ENCODE measurements at places on chromosomes 3 and 15. TPM values are rescaled to one million over a fixed set of nuclear protein-coding genes. Genes with fewer than 3 reads are reported as not detected.

DNA sequence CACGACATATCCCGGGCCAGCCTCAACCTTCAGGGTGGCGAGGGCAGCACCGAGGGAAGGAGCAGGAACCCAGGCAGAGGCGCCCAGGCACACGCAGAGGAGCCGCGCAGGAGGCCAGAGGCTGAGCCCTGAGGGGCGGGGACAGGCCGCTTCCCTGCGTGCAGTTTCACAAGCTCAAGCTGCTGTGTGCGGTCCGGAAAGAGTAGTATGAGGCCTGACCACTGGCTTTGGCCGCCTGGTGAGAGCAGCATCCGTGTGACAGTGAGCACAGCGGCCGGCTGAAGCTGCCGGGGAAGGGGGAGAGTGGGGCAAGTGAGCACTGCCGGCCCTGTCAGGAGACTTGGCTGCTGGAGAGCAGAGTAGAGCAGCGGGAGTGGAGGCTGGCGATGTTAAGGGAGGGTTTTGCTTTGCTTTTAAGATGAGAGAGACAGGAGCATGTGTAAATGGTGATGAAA is 8.7 kb downstream of the ZDHHC19 start:
- DNase-seq: peak; percentile 51
- no peaks in the 10 kb centered on the region for H3K36me3 ChIP-seq
- no peak overlapping the region for H3K27ac ChIP-seq
- no peak overlapping the region for H3K4me3 ChIP-seq

- peaks cover 5% of the 10 kb centered on the region for H3K4me1 ChIP-seq
- H3K27ac ChIP-seq: no peak overlapping the region
- H3K27me3 ChIP-seq: peaks cover 87% of the 10 kb centered on the region
- no peaks in the 10 kb centered on the region for H3K36me3 ChIP-seq
- no peak for DNase-seq
Observed at GRCh38 chr3:14225421-14225820, 46.8 kb downstream of the LSM3 start.

GRCh38 chr3:66406163-66406562 is 94.7 kb downstream of the LRIG1 start:
- H3K4me3 ChIP-seq: no peak overlapping the region
- H3K27me3 ChIP-seq: no peaks in the 10 kb centered on the region
- H3K36me3 ChIP-seq: peaks cover 55% of the 10 kb centered on the region
- peaks cover 76% of the 10 kb centered on the region for H3K4me1 ChIP-seq
- no peak for DNase-seq
- peak overlapping the region; percentile 75 for H3K27ac ChIP-seq

DNA sequence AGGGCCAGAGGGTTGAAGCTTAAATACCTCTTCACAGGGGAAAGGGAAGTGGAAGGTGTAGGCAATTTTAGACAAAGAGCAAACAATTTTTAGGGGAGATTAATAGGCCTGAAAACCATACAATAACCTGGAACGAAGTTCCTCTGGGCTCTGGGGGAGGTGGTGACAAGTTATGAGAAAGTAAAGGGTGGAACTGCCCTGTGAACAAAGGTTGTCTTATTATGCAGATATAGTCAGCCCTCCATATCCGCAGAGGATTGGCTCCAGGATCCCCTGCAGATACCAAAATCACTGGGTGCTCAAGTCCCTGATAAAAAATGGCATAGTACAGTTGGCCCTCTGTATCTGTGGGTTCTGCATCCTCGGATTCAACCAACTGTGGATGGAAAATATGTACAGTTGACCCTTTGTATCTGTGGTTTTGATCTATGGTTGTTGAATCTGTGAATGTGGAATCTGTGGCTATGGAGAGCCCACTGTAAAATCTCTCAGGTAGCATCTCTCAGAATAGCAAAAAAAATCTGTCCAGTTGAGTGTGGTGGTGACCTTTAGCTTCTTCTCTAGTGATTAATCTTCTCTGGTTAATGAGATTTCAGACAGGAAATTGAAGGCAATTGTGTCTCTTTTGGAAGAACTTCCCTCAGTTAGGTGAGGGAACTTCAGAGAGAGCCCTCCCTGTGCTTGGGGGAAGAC is 40.2 kb downstream of the CLEC3B start:
- no peak overlapping the region for H3K27ac ChIP-seq
- no peak overlapping the region for H3K4me3 ChIP-seq
- peaks cover 11% of the 10 kb centered on the region for H3K4me1 ChIP-seq
- no peak for DNase-seq
- no peaks in the 10 kb centered on the region for H3K27me3 ChIP-seq
- H3K36me3 ChIP-seq: no peaks in the 10 kb centered on the region

The MNS1 gene
- 1.4 TPM for total RNA-seq

GRCh38 chr3:192812743-192813383 is 85.5 kb upstream of the FGF12 start:
- H3K4me3 ChIP-seq: no peak overlapping the region
- H3K27me3 ChIP-seq: no peaks in the 10 kb centered on the region
- DNase-seq: no peak
- H3K4me1 ChIP-seq: peaks cover 6% of the 10 kb centered on the region
- no peaks in the 10 kb centered on the region for H3K36me3 ChIP-seq

The RPUSD2 gene
- total RNA-seq: 12.0 TPM

- no peaks in the 10 kb centered on the region for H3K27me3 ChIP-seq
- H3K4me3 ChIP-seq: no peak overlapping the region
- H3K4me1 ChIP-seq: no peaks in the 10 kb centered on the region
- no peaks in the 10 kb centered on the region for H3K36me3 ChIP-seq
- H3K27ac ChIP-seq: no peak overlapping the region
Observed at GRCh38 chr15:52232327-52232726, 41.1 kb upstream of the GNB5 start.

The ACOX2 gene
- total RNA-seq: 37.2 TPM

The LRRC49 gene
- 86.6 TPM for total RNA-seq

Measured in left ventricle myocardium inferior (tissue), 1 donor.